Neural crest cell (in vitro differentiated cells): ENCODE measurements at places on chromosomes 3 and 15.
A peak's percentile ranks its signal among the peaks of the same experiment; 100 is the strongest.

DNA sequence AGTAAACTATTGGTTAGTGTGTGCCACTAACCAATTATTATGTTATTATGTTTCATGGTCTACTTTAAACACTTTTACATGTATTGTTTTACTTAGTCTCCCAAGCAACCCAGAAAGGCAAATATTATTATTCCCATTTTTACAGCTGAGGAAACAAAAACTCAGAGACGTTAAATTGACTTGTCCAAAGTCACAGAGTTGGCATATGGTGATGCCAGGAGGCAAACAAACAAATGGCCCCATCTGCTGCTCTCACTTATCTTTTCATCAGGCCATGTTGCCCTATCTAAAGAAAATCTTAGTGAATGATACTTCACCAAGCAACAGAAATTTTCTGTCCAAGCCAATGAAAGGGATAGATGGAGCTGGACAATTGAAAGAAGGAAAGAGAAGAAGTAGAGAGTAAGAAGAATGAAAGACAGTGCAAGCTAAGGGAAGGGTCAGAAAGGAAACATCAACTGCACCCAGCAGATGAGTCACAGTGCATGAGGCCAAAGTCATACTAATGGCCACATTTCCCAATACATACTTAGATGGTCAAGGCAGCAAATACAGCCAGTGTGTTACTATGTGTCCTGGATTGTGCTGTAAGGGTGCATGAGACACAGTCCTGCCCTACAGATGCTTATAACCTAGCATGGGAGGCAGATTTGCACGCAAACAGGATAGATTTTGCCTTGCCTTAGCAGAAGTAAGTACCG is 266.9 kb downstream of the KCNMB2 start:
- no peak for DNase-seq

DNA sequence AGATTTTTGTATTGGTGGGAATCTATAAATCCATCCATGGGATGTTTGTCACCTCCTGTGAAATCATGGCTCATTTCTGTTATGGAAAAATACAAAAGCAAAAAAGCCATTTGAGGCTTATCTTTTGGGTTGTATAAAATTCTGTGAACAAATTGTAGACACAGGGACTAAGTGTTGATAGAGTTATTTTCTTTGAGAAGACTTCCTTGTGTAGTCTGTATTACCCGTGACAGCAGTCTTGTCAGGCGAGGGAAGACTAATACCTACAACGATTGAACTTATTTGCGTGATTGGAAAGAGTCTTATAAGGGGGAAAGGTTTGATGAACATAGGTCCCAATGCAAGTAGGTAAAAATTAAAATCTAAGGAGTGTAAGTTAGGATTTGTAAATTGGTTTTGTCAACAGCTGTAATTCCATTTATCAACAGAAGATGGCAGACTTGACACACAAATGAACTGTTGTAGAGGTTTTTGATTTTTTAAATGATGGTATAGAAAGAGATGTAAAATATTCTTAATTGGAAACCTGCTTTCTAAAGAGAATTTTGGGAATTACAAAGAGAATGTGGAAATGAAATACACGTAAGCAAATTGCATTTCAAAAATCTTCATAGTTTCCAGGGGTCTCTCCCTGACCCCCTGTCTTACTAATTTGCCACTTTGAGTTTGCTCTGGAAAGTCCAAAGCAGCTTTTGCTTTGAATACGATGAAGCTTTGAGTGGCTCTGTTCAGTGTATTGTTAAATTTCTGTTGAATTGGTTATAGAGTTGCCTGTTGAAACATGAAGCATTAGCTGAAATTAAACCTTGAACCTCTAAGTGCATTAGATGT is 33.2 kb downstream of the SLC25A26 start:
- DNase-seq, result no peak

DNA sequence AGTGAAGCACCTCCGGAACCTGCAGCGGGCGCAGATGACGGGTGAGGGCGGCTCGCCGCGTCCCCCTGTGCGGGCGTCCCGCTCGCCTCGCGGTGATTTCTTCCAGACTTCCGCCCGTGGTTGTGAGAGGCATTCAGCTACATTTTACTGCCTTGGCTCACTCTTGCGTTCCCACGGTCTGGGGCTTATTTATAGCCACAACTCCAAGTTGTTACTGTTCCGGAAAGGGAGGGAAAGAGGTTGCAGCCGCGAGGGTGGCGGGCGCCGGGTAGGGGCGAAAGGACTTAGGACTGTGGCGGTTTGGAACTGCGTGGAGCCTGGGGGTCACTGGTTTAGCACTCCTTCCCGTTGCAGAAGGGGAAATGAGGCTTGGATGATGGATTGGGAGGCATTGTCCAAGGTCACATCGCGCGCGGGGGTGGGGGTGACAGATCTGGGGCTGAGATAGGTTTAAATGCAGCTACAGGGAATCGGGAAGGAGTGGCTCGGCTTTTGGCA is 1.1 kb downstream of the HES1 start:
- peak; percentile 36 for DNase-seq

DNA sequence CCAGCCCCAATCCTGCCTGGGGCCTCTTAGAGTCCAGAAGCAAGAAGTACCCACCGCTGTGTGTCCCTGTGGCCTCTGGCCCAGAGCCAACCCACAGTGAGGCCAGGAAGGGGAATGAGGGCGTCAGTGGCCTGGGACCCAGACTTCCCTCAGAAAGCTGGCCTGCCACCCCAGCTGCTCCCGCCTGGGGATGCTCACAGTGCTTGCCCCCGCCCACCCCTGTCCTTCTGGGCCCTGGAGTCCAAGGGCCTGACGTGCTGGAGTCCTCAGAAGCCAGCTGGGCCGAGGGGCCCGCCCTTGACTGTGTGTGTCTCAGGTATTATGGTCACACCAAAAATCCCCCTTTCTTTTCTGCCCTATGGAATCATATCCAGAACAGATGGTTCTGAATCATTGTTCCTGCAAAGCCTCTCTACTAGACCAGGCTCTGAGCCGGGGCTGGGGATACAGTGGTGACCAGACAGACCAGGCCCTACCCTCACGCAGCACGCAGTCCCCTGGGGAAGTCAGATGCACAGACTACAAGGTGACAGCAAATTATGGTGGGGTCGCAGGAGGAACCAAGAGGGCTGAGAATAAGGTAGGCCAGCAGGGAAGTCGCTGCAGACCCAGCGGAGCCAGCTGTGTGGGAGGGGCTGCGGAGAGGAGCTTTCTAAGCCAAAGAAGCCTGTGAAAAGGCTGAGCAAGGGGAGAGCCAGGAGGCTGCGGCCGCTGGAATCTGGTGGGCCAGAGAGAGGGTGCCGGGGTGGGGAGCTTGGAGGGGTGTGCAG is 99.1 kb downstream of the VGLL4 start:
- DNase-seq, result no peak

DNA sequence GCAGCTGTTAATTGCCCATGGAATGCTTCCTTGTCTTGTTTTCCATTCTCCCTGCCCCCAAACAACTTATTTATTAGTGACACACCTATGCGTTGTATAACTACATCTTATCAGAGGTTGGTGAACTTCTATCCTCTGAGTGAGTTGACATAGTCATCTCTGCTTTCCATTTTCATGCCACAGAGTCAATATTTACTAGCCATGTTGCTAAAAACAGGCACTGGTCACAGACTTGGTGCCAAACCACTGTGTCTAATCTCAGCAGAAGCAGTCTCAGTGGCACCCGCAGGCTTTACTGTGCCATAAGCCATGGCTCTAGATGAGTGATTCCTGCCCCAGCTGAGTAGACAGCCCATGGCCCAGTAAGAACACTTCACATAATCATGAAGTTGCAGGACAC is 26.5 kb downstream of the DAPK2 start:
- no peak for DNase-seq

DNA sequence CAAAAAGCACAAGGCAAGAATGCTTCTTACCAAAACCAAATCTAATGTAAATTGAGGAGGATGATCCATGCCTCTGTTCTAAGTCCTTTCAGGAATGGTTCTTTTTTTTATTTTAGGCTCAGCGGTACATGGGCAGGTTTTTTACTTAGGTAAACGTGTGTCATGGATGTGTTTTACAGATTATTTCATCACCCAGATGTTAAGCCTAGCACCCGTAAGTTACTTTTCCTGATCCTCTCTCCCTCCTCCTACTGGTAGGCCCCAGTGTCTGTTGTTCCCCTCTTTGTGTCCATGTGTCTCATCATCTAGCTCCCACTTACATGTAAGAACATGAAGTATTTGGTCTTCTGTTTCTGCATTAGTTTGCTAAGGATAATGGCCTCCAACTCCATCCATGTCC is 289.2 kb upstream of the THBS1 start:
- no peak for DNase-seq

- DNase-seq, result no peak
Observed at GRCh38 chr15:42593143-42593542, 17.7 kb downstream of the STARD9 start.

DNA sequence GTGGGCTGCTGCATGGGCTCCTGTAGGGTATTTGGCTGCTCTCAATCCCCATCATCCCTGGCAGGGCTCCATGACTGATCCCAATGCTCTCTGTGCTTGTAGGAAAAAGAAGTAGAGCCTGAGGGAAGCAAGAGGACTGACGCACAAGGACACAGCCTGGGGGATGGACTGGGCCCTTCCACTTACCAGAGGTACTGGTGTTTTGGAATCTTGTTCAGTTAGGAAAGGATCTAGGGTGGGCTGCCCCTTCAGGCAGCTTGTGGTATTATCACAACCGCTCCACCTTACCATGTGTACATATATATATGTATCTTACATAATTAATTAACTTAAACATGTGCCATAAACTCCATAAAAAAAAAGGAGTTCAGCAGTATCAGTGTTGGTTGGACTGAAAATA is 1.3 kb downstream of the SLC28A2 start:
- DNase-seq, result no peak

DNA sequence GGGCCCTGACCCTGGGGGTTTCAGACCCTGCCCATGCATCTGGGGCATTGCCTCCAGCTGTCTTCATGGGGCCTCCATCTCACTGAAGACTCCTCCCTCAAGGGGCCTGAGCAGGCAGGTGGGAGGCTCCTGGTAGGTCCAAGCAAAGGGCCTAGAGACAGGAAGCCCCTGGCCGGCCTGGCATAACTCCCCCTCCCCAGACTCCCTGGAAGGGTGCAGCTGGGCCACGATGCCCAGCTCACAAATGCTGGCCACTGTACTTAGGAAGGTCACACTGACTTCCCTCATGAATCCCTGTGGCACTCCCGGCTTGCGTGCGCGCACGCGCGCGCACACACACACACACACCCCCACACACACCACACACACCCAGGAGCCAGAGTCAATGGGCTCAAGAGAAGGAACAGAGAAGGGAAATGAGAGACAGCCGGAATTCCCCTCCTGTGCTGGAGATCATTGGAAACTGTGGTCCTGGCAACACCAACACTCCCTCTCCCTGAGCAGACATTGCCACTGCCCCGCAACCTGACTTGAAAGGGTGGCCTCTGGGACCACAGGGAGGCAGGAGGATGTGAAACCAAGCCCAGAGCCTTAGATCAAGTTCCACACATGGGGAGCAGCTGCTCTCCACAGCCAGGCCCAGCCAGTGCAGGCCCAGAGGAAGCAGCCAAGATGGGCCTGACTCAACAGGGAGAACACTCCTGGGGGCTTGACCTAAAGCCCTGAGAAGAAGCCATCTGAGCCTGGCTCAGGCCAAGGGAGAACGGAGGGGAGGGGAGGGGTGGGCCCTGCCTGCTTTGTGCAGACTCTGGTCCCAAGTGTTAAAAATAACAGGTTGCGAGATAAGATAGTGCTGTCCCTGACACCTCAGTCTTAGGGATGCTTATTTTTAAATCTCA is 69.7 kb downstream of the SCN5A start:
- no peak for DNase-seq

DNA sequence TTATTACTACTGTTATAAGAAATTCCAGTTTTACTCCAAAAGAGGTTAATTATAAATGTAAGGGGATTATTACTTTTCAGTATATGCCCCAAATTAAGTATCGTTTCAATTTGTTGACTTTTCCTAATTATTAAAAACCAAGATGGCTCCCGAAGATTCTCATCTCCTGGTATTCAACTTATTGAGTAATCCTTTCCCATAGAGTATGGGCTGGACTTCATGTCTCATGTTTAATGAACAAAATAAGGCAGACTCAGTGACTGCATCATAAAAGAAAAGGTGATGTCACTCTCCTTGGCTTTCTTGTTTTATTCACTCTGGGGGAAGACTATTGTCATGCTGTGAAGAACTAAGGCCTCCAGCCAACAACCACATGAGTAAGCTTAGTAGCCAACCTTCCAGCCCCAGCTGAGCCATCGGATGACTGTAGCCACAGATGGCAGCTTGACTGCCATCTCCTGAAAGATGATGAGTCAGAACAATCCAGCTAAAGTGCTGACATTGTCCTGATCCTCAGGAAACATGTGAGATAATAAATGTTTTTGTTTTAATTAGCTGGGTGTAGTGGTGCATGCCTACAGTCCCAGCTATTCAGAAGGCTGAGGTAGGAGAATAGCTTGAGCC is 17.3 kb downstream of the IGF2BP2 start:
- DNase-seq, result no peak

- no peak for DNase-seq
Observed at GRCh38 chr3:197186887-197187588, 111.4 kb downstream of the DLG1 start.

DNA sequence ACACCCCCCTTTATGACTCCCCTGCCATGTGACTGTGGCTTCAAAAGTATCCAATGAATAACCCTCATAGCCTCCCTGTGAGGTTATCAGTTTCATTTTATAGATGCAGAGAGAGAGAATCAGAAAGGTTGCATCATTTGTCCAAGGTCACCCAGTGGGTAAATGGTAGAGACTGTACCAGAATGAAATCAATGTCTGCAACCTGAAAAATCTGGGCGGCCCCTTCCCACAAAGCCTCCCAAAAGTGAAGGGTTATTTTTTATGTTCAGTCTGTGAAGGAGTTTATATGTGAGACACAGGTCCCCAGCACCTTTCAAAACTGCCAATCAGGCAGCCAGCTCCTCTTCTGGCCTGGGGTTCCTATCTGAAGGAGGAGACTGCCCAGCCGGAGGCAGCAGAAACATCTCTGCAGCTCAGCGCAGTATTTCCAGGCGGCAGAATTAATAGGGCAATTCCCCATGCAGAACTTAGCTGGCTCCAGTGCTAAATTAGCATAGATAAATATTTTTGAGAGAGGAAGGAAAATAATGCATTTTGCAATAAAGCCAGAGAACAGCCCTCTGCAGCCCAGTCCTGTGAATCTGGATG is 130.8 kb upstream of the PRR20G start:
- no peak for DNase-seq

- no peak for DNase-seq
Observed at GRCh38 chr3:123082370-123083065, 15.7 kb downstream of the PDIA5 start.
